ENCODE measurements at places on chromosomes 1 and 21. TPM values are rescaled to one million over a fixed set of nuclear protein-coding genes. Genes with fewer than 3 reads are reported as not detected.
A peak's percentile ranks its signal among the peaks of the same experiment; 100 is the strongest.

DNA sequence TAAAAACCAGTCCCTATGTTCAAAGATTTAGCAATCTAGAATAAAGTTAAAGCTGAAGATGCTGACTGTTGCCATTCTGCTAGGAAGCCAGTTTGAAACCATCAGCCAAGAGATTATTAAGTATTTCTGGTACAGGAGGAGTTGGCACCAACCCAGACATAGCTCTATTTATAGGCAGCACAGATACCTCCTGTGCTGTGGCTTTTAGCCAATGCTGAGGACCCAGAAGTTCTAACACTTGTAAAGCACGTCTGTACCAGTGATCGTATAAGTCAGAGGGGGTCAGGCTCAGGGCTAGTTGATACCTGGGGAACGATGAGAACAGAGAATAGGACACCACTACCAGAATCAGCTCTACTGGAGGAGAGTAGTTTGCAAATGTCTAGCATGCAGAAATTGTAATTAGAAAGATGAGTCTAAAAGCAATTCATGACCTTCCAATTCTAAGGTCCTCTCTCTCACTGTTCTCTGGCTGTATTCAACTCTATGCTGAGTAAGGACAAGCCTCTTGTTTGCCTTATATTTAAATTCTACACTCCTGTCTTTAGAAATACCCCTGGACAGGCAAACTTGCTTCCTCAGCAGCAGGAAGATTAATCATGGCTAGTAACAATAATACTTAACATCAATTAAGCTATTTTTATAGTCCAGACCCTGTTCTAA is 96.8 kb upstream of the PALMD start:
- H3K36me3 ChIP-seq = no peaks in the 10 kb centered on the region
- H3K4me1 ChIP-seq = no peaks in the 10 kb centered on the region
- H3K4me3 ChIP-seq = no peak overlapping the region
- no peak for DNase-seq
- H3K27ac ChIP-seq = no peak overlapping the region

DNA sequence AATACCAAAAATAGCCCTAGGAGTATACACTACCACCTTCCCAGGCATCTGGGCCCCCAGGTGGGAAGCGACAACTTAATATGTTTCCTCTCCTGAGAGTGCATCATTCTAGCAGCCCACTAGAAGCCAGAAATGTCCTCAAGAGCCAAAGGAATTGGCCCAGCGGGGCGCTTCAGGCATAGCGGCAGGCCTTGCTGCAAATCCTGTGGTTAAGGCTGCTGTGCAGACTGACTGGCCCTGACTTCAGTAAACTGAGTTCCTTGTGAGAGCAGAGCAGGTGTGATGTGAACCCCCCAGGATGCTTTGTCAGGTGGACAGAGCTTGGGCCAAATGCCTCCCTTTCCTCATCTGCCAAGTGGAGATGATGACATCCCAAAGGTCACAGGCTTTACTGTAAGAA is 29.7 kb upstream of the LDLRAP1 start:
- H3K4me1 ChIP-seq = no peaks in the 10 kb centered on the region
- no peaks in the 10 kb centered on the region for H3K27me3 ChIP-seq
- no peak overlapping the region for H3K4me3 ChIP-seq
- no peaks in the 10 kb centered on the region for H3K36me3 ChIP-seq
- H3K27ac ChIP-seq = no peak overlapping the region
- DNase-seq = no peak

DNA sequence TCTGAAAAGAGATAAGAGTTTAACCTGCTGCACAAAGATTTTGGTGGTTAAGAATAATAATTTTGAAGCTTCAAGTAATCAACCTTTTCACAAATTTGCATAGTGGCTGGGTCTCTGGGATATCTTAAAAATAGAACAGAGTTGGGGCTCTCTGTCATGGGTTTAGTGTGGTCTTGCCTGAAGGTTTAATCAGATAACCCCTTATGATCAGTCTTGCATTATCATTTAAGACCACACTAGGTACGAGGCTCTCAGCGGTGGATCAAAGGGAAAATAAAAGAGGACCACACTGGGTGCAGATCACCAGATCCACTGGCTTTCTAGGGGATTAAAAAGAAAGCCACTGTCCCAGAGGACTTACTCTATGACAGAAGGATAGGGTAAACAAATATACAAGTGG is 19.5 kb downstream of the LRRC8C start:
- DNase-seq = no peak
- H3K4me1 ChIP-seq = no peaks in the 10 kb centered on the region
- no peak overlapping the region for H3K4me3 ChIP-seq
- no peaks in the 10 kb centered on the region for H3K27me3 ChIP-seq

DNA sequence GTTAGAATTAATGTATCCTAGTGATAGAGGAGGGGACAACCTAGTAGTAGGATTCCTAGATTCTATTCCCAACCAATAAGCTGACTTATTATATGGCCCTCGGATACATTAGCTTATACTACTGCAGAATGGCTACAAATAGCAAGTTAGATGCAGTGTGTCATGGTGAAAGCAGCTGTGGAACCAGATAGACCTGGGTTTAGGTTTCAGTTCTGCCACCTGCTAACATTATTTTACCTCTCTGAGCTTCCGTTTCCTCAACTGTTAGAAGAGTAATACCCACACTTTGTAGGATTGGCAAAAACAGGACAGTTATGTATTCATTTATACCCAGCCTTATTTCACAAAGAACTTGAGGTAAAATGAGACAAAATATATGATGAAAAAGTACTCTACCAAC is 21.6 kb upstream of the MAGOH start:
- H3K36me3 ChIP-seq = no peaks in the 10 kb centered on the region
- no peak overlapping the region for H3K27ac ChIP-seq
- H3K4me3 ChIP-seq = no peak overlapping the region
- H3K27me3 ChIP-seq = no peaks in the 10 kb centered on the region
- no peaks in the 10 kb centered on the region for H3K4me1 ChIP-seq

DDI2 gene
- total RNA-seq = 16.3 TPM

GRCh38 chr1:28280501-28280900 is 21.2 kb downstream of the SESN2 start:
- no peak for DNase-seq
- H3K36me3 ChIP-seq = peaks cover 49% of the 10 kb centered on the region
- H3K27me3 ChIP-seq = no peaks in the 10 kb centered on the region
- no peaks in the 10 kb centered on the region for H3K4me1 ChIP-seq

- no peaks in the 10 kb centered on the region for H3K4me1 ChIP-seq
- H3K27ac ChIP-seq = no peak overlapping the region
- DNase-seq = no peak
- H3K27me3 ChIP-seq = no peaks in the 10 kb centered on the region
These were observed 42.2 kb downstream of the OLIG1 start for GRCh38 chr21:33112151-33112550.

- no peaks in the 10 kb centered on the region for H3K27me3 ChIP-seq
- H3K27ac ChIP-seq = no peak overlapping the region
- H3K4me1 ChIP-seq = peaks cover 9% of the 10 kb centered on the region
- DNase-seq = no peak
- no peak overlapping the region for H3K4me3 ChIP-seq
- H3K36me3 ChIP-seq = no peaks in the 10 kb centered on the region
These were observed 41.6 kb downstream of the NUAK2 start for GRCh38 chr1:205279986-205280385.

GRCh38 chr1:39613250-39613649 is 26.2 kb downstream of the HEYL start:
- no peak overlapping the region for H3K27ac ChIP-seq
- H3K27me3 ChIP-seq = no peaks in the 10 kb centered on the region
- H3K4me1 ChIP-seq = no peaks in the 10 kb centered on the region
- H3K4me3 ChIP-seq = no peak overlapping the region
- no peak for DNase-seq
- H3K36me3 ChIP-seq = no peaks in the 10 kb centered on the region

GRCh38 chr1:54465351-54465811 is 59.2 kb upstream of the SSBP3 start:
- H3K27ac ChIP-seq = no peak overlapping the region
- H3K27me3 ChIP-seq = no peaks in the 10 kb centered on the region
- DNase-seq = no peak

DNA sequence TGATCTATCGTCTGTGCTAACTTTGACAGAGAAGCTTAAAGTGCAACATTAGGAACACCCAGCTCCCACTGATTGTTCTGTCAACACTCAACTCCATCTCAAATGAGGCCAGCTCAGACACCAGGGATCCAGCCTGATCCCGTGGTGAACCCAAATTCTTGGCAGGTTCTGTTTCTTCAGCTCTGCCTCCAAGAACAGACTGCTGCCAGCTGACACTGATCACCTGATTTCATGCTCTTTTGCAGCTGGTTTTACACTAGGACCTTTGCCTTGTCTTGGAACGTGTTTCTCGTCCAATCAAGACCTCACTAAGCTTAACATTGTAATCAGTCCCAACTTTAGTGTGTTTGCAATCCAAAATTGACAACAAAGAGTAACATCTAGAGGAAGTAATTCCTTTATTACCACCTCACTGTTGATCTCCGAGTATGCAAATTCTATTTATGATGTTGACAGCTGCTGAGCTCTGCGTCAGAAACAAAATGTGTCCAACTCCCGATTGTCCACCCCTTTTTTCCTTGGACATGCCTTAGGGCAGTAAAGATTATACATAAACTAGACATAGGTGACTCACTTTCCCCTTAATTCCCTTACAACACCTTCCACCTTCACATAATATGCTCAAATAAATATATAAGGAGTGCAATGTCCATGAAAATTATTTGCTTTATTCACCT is 1.6 kb upstream of the HYI start:
- H3K4me3 ChIP-seq = no peak overlapping the region
- peaks cover 4% of the 10 kb centered on the region for H3K4me1 ChIP-seq
- H3K27ac ChIP-seq = peak overlapping the region; percentile 90
- H3K27me3 ChIP-seq = no peaks in the 10 kb centered on the region
- H3K36me3 ChIP-seq = peaks cover 14% of the 10 kb centered on the region

- H3K4me3 ChIP-seq = no peak overlapping the region
- H3K36me3 ChIP-seq = no peaks in the 10 kb centered on the region
These were observed 7.2 kb upstream of the SEMA4A start for GRCh38 chr1:156146020-156146768.

GRCh38 chr1:112558634-112559033 is 49.9 kb downstream of the WNT2B start:
- no peak overlapping the region for H3K4me3 ChIP-seq
- DNase-seq = no peak
- no peaks in the 10 kb centered on the region for H3K4me1 ChIP-seq
- no peaks in the 10 kb centered on the region for H3K27me3 ChIP-seq

- DNase-seq = no peak
- no peaks in the 10 kb centered on the region for H3K36me3 ChIP-seq
- H3K27ac ChIP-seq = no peak overlapping the region
- no peak overlapping the region for H3K4me3 ChIP-seq
- H3K4me1 ChIP-seq = no peaks in the 10 kb centered on the region
These were observed 107.8 kb downstream of the EDEM3 start for GRCh38 chr1:184646824-184647223.

DNA sequence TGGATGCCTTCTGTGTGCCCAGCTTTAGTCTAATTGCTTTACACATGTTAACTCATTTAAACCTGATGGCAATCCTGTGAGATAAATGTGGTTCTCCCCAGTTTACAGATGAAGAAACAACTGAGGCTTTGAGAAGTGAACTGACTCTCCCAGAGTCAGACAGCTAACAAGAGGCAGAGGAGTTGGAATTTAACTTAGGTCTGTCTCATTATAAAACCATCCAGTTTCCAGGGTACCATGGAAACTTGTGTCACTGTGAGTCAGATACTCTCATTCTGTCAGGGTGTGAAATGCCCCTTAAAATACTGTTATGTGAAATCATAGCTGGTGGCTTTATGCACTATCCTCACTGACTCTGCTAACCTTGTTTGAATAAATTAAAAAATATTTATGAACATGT is 206.6 kb downstream of the PBX1 start:
- no peaks in the 10 kb centered on the region for H3K27me3 ChIP-seq
- no peak for DNase-seq
- peak overlapping the region; percentile 89 for H3K27ac ChIP-seq
- H3K4me3 ChIP-seq = no peak overlapping the region
- no peaks in the 10 kb centered on the region for H3K36me3 ChIP-seq

DNA sequence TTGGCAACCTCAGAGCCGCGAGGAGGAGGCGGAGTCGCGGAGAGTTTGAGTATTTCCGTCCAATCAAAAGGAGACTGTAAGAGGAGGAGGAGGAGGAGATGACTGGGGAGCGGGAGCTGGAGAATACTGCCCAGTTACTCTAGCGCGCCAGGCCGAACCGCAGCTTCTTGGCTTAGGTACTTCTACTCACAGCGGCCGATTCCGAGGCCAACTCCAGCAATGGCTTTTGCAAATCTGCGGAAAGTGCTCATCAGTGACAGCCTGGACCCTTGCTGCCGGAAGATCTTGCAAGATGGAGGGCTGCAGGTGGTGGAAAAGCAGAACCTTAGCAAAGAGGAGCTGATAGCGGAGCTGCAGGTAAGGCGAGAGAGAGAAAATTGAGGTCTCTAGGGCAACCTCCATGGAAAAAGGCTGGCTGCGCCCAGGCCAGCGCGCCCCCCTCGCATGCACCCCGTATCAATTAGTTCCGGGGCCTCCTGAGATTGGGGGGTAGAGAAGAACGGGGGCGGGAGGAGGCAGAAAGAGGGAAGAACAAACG is at the start of gene PHGDH:
Gene PHGDH (plus strand): TSS at position 131 of the 538 bp plus-strand sequence. CDS start 89 bp downstream, at position 220.
- no peaks in the 10 kb centered on the region for H3K27me3 ChIP-seq
- no peaks in the 10 kb centered on the region for H3K36me3 ChIP-seq
- peak within 1 kb of the TSS; percentile 41 for H3K4me3 ChIP-seq
- peak; percentile 73 for DNase-seq
- peak within 1 kb of the TSS; percentile 66 for H3K27ac ChIP-seq

DNA sequence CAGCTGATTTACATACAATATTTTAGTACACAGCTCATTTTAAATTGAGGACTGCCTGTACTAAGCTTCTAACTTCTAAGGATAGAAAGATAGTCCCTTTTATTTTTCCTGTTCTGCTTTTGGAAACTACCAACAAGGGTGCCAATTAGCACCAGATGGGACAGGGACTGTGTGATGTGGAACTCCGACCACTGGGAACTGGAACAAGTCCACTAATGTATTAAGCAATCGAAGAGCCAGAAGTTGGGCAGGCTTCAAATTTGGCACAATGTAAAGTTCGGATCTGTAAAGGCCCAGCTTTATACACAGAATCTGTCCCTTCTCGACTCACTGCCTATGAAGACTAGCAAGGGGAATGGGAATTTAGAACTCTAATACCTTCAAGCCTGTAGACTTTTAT is 149.3 kb downstream of the ZC3H11B start:
- H3K36me3 ChIP-seq = no peaks in the 10 kb centered on the region
- no peaks in the 10 kb centered on the region for H3K27me3 ChIP-seq
- H3K4me3 ChIP-seq = no peak overlapping the region
- H3K4me1 ChIP-seq = no peaks in the 10 kb centered on the region
- H3K27ac ChIP-seq = no peak overlapping the region
- no peak for DNase-seq

DNA sequence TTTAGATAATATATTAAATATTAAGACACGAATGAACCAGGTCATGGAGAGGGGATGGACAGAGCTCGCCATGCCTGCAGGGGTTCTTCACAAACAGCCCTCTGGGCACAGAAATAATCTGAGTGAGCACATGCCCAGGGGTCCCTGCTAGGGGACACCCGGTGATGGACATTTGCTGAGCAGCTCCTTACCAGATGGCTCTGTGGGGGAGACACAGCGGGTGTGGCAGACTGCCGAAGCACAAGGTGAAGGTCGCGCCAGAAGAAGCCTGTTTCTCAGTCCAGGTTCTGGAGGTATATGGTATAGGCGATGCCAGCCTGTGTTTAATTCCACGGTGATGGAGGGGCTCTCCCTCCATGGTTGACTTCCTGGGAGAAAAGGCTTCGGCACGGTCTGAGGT is 9.6 kb downstream of the TRABD2B start:
- H3K27ac ChIP-seq = no peak overlapping the region
- H3K4me3 ChIP-seq = no peak overlapping the region
- H3K4me1 ChIP-seq = no peaks in the 10 kb centered on the region
- no peaks in the 10 kb centered on the region for H3K36me3 ChIP-seq
